Stimulated activated CD4-positive, alpha-beta T cell treated with anti-CD3 and anti-CD28 coated beads, Interleukin-15, amount 100 ng/mL, for 48 hours (primary cell): ENCODE measurements at places on chromosomes 7 and 10.

DNA sequence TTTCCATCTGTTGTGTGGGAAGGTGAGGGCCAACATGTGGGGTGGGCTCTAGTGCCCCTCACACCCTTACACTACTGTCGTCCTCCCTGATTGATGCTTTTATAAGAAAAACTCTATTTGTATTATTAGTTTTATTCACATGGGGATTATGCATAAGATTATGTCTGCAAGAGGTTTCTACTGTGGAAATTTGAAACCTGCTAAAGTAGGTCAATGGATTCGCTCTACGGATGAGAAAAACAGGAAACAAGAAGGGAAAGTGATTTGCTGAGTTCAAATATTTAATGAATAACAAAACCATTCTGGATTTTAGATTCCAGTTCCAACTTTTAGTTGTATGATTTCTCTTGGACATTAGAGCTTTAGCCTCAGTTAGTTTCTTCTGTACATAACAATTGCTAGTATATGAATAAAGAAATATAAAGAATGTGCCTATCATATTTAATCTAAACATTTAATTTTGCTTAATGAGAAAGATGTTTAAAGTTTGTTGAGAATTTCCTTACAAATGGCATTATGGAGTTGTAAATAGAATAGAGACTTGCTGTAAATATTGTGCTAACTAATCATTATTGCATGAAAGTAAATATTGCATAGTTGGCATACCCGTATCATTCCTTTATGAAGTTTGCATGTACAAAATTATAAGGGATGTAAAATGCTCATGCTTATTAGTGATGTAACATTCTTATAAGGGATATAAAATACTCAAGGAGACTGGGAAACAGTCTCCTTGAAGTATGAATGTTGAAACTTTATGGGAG is 193.8 kb downstream of the THSD7A start:
- no peak for DNase-seq

- DNase-seq: no peak
These were observed 69.5 kb downstream of the LMBR1 start for GRCh38 chr7:156823435-156823834.

DNA sequence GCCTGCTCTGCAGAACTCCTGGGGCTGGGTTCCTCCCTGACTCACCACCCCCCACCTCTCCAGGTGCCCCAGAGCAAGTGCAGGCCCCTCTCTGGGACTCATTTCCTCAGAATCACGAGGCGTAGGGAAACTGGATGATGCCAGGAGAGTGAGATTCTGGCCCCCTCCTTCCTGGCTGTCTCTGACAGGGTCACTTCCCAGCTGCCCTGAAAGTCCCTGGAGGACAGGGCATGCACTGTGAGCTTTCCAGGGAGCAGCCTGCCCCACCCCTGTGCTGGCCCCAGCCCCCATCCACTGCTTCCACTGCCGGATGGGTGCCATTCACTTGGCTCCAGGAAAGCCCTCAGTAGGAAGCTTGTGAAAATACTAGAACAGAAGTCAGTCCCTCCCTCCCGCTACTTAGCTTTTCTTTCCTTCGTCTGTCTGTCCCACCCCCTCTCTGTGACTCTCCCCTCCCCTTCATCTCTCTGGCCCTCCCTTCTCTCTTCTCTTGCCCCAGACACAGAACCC is 10.4 kb downstream of the TACR2 start:
- no peak for DNase-seq

DNA sequence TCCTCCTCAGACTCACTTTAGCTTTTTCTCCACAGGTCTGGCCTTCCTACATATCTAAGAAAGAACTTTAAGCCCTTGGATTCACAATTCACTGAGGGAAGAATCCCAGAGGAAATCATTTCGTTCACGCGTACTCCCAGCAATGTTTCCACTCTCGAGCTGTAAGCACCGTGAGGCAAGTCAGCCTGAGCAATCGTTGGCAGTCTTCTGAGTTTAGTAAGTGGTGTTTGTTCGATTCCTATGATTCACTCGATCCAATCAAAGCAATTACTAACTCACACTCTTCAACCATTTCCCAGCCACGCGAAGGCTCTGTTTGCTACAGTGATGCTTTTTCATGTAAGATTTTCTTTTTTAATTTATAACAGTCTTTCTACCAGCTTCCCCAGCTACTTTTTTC is 10.2 kb upstream of the PRLHR start:
- DNase-seq: no peak

GRCh38 chr7:116578526-116578925 is 53.7 kb downstream of the CAV1 start:
- no peak for DNase-seq

DNA sequence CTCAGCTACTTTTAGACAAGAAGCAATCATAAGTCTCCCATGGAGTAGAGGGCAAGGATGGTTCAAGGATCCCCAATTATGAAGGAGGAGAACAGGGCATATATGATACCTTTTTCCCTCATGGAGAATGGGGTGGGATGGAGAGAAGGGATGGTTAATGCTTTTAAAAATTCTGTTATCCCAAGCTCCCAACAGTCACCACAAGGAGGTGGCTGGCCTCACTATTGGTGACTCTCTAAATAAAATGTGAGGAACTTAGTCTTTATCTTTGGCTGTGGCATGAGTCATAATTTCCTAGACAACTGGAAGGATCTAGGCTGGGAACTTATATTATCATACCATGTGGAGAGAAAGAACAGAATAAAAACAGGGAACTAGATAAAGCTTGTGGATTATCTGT is 297.0 kb downstream of the PHTF2 start:
- DNase-seq: no peak

DNA sequence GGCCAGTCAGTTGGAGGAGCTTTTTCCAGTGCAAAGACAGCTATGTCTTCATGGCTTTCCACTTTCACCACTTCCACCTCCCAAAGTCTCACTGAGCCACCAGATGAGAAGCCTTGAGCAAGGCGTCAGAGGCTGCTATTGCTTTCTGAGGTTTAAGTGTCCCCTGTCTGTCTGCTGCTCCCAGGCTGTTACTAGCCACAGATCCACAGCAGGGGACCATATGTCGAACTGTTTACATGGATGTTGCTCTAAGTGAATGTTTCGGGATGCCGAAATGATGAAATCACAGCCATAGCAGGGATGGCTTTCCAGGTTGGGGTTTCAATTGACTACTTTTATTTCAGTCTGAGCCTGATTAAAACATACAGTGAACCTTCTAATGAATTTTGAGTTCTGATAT is 88.5 kb downstream of the AVL9 start:
- DNase-seq: no peak
